ENCODE measurements at places on chromosomes 4 and X.
A peak's percentile ranks its signal among the peaks of the same experiment; 100 is the strongest.

GRCh38 chr4:176270669-176271068 is 1.6 kb upstream of the ASB5 start:
- DNase-seq, result no peak

DNA sequence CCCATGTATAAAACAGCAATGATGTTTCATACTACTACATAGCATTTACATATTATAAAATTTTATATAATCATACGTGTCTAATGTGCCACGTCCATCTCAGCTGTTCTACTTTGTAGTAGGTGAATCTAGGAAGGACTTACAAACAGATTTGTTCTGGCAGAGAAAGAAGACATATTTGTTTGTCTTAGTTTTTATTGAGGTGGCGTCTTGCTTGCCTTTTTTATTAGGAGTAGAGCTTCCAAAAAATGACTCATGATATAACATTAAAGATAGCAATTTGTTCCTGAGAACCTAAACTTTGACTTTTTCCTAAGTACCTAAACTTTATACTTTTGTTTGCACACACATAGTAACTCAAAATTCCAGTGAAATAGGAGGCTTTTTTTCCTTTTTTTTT is 64.6 kb downstream of the CLDN22 start:
- DNase-seq, result no peak

GRCh38 chr4:109462802-109463201 is 29.2 kb downstream of the SEC24B start:
- DNase-seq, result no peak

DNA sequence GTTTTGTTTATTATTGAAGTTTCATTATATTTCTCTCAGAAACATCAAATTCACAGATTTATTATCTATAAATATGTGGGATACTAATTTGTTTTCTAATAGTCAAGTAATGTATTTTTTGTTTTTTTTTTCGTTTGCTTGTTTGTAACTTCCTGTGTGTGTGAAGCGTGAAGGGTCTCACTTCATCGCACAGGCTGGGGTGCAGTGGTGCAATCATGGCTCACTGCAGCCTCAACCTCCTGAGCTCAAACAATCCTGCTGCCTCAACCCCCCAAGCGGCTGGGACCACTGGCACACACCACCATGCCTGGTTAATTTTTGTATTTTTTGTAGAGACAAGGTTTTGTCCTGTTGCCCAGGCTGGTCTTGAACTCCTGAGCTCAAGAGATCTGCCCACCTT is 55.1 kb downstream of the SH3RF1 start:
- DNase-seq, result no peak

- DNase-seq, result no peak
Observed at GRCh38 chr4:81152839-81153713, 61.9 kb downstream of the PRKG2 start.

DNA sequence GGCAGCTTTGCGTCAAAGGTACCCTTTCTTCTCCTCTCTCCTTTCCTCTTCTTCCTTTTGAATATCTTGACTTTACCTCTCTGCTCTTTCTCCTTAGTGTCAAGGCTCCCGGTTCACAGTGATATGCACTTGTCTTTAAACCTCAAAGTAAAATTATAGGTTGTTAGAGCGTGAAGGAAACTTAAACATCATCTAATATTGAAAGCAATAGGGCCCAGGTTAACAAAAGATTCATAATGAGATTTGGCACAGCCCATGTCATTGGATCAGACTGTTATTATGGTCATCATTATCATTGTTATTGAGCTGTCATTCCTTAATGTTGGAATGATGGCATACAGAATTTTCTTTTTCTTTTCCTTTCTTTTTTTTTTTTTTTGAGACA is 32.5 kb downstream of the FTHL17 start:
- DNase-seq, result no peak

- DNase-seq, result no peak
Observed at GRCh38 chr4:148653681-148654080, 211.5 kb upstream of the NR3C2 start.

DNA sequence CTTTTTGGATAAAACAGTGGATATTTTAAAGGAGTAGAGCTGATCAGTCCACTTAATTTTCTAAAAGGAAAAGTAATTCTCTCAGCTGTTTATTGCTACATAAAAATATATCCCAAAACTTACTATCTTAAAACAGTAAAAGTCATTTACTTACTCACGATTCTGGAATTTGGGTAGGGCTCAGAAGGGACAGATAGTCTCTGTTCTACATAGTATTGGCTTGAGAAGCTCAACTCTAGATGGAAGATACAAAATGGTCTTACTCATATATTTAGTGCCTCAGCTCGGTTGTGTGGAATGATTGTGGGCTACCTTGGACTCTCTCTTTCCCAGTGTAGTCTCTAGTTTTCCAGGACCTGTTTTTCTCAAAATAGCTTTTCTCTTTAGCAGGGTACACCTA is 691.5 kb upstream of the POU3F4 start:
- DNase-seq, result no peak

DNA sequence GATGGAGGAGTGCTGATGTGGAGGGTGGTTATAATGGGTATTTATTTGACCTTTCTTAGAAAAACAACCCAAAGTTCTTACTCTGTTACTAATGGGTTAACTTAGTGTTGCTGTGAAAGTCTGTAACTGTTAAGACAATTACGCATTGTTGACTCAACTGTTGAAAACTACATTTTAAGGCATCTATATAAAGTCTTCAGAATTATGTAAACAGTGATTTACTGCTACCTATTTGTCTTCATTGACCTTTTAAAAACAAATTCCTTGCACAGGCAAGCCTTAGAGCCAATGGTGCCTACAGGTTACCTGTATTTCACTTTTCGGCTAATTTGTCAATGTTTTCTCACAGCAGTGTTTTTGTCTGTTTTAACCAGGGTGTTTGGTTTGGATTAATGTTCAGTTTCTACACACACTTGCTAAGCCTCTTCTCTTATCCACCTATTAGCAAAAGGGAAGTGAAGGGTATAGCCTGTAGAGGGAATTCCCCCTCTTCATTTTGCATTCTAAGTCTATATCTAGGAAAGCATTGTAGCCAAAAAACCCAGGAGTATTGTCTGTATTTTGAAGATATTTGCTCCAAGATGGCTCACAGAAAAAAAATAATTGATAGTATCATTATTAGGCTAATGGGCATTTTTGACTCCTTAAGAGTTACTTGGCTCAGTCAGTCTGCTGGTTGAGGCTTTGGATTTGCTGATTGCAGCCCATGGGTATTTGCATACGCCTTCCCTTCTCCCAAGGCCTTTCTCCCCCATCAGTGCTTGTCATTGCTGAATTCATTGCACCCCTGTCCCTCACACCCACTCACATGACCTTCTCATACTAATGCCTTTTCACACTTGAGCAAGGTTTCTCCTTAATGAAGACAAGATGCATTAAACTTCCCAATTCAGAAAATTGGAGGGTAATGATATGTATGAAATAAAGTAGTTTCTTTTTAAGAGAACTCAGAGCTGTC is 30.5 kb downstream of the AFF1 start:
- DNase-seq, result no peak

GRCh38 chrX:107226757-107227156 is 20.3 kb downstream of the DNAAF6 start:
- no peak for DNase-seq

- DNase-seq, result peak; percentile 10
Observed at GRCh38 chr4:185011408-185011807, 6.9 kb upstream of the HELT start.

DNA sequence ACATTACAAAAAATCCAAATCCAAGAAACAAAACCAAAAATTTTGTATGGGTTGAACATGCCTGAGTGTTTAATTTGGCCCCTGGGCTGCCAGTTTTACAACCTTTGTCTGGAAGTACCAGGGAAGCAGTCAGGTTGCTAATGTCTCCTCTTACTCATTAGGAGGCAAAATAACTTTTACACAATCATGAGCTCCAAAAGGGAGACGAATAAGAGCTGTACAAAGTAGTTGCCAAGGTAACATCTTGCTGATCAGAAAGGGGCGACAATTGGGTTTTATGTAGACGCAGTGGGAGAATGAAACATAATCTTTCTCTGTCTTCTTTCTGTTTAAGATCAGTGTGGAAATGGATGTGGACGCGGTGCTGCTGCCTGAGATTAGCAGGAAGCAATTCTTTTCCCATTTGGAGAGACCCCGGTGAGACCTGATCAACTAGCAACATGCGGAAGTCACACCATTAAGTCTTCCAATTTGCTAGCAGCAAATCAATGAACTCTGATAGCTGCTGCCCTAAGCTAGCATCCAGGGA is 90.7 kb upstream of the IGFBP7 start:
- no peak for DNase-seq

DNA sequence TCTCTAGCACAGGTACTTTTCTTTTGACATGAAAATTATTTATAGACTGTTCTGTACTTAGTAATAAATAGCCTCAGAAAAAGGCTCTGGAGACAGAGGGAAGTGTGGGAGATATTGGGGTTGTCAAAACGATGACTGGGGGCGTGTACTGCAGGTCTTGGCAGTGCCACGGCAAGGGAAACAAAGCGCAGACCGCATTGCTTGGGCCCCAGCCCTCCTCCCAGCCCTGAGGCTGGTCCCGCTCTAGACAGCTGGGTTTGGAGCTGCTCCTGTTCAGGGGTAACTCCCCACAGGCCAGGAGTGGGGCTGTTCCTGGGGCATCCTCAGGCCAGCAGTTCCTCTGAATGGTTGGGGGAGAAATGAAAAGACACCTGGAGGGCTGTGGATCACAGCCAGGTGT is 131.7 kb downstream of the RASL11B start:
- DNase-seq, result no peak

DNA sequence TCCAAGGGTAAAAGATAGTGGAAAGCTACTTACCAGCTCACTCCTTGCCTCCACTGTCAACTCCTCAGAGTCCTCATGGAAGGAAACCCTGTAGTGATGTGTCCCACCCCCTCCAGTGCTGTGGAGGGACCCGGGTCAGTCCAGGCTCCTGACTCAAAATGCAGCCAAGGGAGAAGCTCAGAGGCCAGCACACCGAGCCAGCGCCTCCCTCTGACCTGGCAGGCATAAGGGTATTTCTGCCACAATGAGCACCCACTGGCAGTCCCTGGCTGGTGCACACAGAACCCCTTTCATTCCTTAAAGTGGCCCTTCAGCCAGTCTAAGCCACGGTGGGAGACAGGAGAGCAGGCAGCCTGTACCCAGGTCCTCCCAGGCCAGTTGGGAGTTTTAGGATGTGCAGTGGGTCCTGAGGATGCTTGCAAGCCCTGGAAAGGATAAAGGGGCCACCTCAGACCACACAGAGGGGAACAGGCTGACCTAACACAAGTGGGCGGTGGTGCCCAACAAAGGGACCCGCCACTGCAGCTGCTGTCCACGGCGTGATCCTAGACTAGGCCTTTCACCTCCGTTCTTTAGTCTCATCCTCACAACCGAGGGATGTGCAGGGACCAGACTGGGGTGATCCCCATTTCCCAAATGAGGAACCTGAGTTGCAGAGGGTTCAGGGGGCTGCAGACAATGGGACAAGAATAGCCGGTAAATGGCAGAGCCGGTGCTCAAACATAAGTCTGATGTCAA is 5.7 kb downstream of the JAKMIP1 start:
- DNase-seq, result no peak

- DNase-seq, result no peak
Observed at GRCh38 chrX:85012098-85012497, 8.4 kb downstream of the APOOL start.

- no peak for DNase-seq
Observed at GRCh38 chr4:62450740-62451139, 1250.6 kb downstream of the ADGRL3 start.

- no peak for DNase-seq
Observed at GRCh38 chr4:8577046-8577445, 3.1 kb upstream of the GPR78 start.

DNA sequence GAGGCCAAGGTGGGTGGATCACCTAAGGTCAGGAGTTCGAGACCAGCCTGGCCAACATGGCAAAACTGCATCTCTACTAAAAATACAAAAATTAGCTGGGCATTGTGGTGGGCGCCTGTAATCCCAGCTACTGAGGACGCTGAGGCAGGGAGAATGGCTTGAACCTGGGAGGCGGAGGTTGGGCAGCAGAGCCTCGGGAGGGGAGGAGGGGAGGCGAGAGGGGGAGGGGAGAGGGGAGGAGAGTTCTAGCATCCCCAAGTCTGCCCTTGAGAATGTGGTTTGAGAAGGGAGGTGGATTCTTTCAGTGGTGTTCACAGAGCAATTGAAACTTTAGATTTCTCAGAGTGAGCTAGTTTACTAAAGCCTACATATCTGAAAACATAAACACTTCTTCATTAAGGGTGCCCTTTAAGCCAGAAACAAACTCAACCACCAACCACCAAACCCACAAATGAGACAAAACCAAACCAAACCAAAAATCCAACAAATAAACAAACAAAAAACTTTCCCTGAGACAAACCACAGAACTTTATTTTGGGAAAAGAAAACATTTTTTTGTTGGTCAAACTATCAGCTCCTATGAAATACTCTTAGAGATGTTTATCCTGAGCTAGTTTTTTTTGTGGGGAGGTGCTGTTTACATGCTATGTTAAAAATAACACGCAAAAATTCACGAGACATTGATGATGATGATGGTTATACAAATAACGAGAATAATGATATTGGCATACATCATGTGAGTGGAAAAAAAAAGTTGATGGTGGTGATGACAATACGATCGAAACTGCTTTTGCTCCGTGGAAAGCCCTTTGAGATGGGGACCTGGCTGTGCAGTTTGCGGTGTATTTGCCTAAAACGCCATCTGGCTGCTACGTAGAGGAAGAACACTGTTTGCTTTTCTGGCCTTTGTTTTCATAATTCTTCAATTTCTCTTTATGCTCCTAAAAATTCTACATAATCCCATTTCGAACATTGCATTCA is 98.2 kb upstream of the PRKX start:
- no peak for DNase-seq

GRCh38 chrX:72358313-72358712 is 52.6 kb upstream of the CITED1 start:
- DNase-seq, result no peak

GRCh38 chr4:3375688-3376087 is 66.1 kb upstream of the HGFAC start:
- no peak for DNase-seq

DNA sequence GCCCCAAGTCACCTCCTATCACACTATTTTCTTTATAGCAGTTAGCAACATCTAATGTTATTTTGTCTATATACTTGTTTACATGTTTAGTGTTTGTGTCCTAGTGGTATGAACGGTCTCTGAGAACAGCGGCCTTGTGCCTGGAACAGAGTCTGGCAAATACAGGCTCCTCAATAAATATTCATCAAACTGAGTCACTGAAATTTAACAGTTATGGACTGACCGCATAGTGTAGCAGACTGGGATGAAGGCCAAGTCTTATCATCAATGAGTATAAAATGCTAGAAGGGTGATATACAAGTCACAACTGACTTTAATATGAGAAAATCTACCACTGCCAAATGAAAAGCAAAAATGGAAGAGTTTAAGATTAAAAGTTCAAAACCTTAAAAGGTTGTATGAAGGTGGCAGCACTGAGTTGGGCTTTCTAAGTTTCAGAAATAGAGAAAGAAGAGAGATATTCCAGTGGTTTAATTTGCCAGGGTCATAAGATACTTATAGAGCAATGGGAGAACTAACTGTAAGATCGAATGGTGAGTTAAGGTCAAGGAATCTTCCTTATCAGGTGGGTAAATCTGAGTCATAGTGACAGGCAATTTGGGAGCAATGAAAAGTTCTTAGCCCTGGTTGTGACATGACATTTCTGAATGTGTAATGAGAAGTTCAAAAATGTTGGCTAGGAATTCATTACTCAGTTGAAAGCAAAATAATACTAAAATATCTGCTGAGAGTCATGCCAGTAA is 34.9 kb downstream of the ELOVL6 start:
- no peak for DNase-seq

Data from activated T-cell treated with anti-CD3 and anti-CD28 coated beads for 1 hour (primary cell).